ENCODE measurements at places on chromosomes 5 and 9.

DNA sequence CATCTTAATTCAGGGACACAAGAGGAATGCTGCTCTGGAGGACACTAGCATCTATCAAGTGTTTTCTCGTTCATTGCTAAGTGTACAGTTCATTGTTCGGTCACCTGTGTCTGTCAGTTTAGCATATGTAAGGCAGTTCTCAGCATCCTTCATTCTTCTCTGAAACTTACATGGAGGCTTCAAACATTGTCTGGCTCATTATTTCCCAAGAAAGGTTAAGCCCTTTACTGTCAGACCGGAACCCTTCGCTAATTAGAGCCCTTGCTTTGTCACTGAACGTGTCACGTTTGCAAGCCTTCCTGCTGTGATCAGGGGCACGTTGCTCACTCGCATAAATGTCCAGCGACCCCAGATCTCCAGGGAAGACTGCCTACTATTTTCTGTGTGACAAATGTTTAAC, 62.3 kb upstream of the RIOK2 start:
- no peak for DNase-seq

DNA sequence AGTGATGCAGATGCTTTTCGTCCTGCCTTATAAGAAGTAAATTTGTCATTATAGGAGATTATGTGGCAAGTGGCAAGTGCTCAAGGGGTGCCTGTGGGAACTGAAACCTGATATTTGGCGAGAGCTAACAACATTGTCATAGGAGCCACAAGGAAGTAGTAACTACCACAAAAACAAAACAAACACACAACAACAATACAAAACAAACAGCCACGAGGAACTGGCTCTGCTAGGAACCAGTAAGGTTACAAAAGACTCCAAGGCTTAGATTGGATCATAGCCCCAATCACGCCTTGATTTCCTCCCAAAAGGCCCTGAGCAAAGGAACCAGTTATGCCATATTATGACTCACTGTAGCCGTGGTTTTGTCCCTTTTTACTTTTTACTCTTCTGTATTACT, 1045.2 kb downstream of the CDH12 start:
- no peak for DNase-seq

- no peak for DNase-seq
Measured at GRCh38 chr5:149413477-149414210, 34.6 kb upstream of the IL17B start.

GRCh38 chr9:83081010-83081409, 18.1 kb upstream of the RASEF start:
- DNase-seq: no peak

DNA sequence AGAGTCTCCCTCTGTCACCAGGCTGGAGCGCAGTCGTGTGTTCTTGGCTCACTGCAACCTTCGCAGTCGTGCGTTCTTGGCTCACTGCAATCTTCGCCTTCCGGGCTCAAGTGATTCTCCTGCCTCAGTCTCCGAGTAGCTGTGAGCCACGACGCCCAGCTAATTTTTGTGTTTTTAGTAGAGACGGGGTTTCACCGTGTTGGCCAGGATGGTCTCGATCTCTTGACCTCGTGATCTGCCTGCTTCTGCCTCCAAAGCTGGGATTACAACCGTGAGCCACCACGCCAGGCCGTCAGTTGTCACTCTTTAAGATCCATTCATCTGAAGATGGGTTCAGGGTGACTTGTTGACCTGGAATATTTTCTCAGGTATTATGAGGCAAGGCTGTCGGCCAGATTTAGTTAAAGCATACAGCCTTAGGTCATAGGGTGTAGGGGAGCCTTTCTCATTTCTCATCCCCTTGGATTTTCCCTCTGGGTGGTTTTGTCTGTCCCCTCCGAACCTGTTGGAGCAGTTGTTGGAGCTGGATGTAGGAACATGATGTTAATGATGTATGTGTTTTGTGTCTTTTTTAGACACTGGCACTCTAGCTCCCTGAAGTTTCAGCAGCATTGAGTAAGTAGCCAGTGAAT, 1.6 kb downstream of the SLC22A5 start:
- DNase-seq: no peak

GRCh38 chr5:139061856-139062255, 136.3 kb downstream of the SIL1 start:
- DNase-seq: no peak

- DNase-seq: no peak
Measured at GRCh38 chr5:164422400-164422799, 917.0 kb downstream of the MAT2B start.

DNA sequence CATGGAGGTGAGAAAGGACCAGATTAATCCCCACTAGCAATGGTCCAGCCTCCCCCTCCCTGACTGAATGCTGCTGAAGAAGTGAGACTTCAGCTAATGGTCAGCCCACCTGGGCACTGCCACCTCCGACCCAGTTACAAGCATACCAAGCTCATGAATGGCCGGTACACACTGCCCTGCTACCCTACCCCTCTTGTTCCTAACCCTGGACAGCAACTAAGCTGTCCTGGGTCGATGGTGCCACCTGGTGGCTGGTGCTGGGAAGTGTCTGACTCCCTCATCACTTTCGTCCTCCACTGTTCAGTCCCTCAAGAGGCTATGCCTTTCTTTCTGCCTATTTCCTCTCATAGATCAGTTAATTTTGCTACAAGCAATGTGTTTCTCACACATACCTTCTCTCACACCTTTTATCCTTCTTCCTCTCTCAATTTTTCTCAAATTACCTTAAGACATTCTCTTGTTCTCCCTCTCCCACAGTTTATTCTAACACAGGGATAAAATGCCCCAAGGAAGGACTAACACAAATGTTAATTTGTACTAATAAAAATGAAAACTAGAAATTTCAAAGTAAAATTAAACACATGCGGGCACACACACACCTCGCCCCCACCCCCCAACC, 42.4 kb downstream of the PAX5 start:
- DNase-seq: no peak
